Gastroesophageal sphincter (tissue), 4 donors: ENCODE measurements at places on chromosomes 12 and 14.

- no peak for ATAC-seq
Observed at GRCh38 chr14:29724991-29725390, 202.7 kb downstream of the PRKD1 start.

GRCh38 chr14:42778984-42779383, 1172.3 kb downstream of the LRFN5 start:
- no peak for ATAC-seq

- no peak for ATAC-seq
Observed at GRCh38 chr14:100438678-100439592, 115.8 kb downstream of the SLC25A47 start.

GRCh38 chr14:60343571-60344071, 94.6 kb downstream of the PPM1A start:
- no peak for ATAC-seq

DNA sequence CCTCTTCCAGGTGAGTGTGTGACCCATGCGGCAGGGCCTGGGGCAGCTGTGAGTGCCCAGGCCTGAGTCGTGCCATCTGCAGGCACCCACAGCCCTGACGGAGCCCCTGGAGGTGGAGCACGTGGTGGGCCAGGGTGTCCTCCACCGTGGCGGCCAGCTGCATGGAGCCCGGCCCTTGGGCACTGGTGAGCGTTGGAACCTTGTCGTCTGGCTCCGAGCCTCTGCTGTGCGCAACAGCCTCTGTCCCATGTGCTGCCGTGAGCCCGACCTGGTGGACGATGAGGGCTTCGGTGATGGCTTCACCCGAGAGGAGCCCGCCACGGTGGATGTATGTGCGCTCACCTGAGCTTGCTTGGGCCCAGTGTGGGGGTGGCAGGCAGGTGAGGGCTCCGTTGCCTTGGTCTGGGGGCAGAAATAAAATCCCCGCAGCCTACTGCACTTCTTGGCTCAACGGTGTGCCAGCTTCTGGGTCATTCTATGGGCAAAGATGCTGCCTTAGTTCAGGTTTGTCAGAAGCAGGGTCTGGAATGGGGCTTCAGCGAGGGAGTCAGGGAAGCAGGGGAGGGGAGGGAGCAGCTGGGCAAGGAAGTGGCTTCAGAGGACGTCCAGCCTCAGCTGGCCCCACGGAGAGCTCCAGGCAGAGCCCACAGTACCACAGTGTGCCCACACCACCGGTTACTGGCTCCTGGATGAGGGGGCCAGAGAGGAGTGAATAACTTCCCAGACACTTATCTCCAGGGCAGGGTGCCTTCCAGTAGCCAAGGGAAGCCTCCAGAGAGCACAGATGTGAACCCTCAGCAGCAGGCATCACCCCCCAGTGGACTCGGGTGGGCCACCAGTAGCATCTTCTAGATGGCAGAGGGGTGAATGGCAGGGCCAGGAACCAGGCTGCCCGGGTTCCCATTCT, 1.2 kb upstream of the ARL6IP4 start:
- ATAC-seq = no peak

GRCh38 chr12:52178443-52178842, 13.4 kb downstream of the KRT80 start:
- ATAC-seq = no peak

DNA sequence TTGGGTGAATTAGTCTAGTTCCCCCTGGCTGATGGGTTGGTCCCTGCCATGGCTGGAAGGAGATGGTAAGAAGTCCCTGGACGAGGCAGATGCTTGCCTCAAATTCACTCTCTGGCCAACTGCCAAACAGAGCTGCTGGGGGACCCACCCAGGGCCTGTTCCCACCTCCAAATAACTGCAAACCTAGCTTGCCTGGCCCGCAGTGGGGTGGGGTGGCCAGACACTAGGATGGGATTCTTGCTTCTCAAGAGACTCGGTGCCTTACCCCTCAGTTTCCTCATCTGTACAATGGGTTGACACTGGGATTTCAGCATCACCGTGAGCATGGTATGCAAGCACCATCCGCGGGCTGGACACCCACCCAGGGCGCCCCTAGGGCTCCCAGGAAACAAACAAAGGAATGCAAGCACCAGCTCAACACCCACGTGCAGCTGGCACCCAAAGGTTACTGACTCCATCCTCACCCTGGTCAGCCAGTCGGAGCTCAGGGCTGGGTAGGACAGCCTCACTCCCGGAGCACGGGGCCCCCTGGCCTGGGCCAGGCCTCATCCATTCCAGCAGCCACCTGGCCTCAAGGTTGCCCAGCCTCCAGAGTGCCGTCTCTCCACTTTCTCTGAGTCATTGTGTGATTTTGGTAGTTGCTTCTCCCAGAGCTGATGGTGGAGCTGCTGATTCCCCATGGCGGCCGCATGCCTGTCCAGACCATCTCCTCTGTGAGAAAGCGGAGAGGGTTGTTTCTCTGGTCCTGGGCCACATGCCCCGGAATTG, 205.2 kb upstream of the RTL1 start:
- ATAC-seq = no peak

- ATAC-seq = no peak
Observed at GRCh38 chr14:32186248-32186647, 15.6 kb upstream of the RNU6-7 start.

GRCh38 chr12:89544681-89545184, 18.9 kb upstream of the POC1B start:
- ATAC-seq = peak; percentile 21

- no peak for ATAC-seq
Observed at GRCh38 chr12:127060310-127060847, 1206.6 kb upstream of the TMEM132C start.

- ATAC-seq = no peak
Observed at GRCh38 chr14:99728231-99728920, 44.3 kb downstream of the CYP46A1 start.

DNA sequence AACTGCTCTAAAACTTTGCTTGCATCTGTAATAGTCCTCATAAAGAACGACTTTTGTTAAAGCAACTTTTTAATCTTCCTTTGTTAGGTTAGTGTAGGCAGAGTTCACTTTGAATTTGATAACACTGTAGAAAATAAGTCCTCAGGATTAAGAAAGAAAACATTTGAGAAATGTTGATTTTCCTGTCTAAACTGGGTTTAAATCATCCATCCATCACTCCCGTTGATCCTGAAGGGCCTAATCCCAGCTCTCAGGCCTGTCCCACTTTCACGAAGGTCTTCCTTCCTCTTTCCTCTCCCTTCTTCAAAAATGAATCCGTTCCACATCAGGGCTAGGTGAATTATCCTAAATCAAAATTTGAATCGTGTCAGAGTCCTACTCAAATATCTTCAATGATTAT, 36.9 kb downstream of the SLC2A14 start:
- no peak for ATAC-seq
